ENCODE measurements at places on chromosomes 11 and 22.
A peak's percentile ranks its signal among the peaks of the same experiment; 100 is the strongest.

DNA sequence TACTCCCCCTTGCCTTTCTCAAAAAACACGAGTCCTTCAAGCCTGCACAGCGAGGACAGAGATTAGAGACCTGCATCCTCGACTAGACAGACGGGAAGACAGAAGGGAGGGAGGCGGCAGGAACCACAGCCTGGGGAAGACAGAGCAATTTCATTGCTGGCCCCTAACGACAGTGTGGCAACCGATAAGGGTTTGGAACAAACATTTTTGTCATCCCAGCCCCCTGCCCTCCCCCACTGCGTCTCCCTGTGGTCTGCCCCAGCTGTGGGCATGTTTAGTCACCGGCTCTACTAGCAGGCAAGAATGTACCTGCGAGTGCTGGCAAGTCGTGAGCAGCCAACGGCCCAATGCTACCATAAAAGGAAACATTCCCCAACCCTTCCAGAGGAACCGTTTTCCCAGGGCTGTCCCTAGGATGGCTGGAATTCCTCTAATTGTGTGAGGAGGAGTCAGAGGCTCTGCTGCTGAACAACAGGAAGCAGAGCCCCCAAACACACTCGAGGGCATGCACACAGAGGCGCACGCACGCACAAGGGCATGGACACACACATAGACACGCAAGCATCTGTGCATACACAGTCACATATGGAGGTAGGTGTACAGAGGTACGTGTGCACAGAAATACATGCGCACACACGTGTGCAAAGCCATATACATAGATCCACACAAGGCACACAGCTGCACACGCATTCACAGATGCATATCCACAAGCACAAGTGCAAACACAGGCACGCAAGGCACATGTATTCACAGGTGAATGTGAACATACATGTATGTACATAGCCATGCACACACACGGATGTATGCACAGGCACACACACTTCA is 58.3 kb downstream of the MYH9 start:
- DNase-seq: no peak

- DNase-seq: no peak
Measured at GRCh38 chr11:121574801-121575200, 122.0 kb upstream of the SORL1-AS1 start.

DNA sequence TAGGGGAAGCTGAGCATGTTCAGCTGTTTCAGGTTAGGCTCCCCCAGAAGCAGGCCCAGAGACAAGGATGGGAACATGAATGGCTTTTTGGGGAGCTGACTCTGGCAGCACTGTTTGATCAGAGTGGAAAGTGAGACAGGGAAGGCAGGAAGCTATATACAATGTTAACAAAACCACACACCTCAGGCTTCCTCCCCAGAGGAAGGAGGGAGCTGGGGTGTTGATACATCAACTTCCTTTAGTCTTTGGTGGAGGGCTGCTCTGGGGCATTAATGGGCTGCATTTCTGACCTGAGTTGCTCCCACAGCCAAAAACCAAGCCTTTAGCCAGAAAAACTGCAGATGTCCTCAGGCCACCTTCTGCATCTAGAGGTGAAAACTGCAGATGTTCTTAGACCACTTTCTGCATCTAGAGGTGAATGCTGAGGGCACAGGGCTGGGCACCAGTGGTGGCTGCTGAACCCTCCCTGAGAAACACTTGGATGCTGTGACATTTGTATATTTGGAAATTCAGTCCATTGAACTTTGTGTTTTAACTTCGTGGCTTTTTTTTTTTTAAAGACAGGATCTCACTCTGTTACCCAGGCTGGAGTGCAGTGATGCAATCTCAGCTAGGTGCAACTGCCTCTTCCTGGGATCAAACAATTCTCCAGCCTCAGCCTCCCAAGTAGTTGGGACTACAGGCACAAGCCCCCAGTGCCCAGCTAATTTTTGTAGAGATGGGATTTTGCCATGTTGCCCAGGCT is 49.9 kb downstream of the KIAA1671 start:
- no peak for DNase-seq

GRCh38 chr11:118909619-118910308 is 16.0 kb downstream of the BCL9L start:
- DNase-seq: no peak

DNA sequence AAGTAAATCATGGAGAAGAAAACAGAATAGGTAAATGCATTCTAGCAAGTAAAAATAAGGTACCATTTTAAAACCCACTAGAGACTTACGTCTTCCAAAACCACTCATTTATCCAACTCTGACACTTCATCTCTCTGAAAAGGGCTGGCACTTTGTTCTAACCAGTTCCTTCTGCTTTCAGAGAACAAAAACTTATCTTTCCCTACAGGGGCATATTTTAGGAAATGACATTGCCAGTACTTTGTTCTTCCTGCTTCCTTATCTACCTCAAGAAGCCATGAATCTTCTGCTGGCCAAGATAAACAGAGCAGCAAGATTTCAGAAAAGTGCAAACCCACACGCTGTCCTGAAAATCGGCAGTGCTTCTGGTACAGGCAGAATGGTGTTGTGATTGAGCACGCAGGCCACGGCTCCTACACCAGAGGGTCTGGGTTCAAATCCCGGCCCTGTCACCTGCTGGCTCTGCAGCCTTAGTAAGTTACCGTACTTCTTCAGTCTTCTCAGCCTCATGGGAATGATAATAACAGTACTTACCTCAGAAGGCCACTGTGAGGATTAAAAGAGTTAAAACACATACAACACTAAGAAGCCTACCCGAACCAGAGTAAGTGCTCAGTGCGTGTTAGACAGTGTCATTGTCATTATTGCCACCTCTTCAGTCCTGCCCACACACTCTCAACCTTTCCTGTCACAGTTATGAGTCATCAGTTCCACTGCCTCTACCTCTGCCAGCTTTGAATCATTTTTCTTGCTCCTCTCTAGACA is 11.0 kb downstream of the MPZL3 start:
- no peak for DNase-seq

DNA sequence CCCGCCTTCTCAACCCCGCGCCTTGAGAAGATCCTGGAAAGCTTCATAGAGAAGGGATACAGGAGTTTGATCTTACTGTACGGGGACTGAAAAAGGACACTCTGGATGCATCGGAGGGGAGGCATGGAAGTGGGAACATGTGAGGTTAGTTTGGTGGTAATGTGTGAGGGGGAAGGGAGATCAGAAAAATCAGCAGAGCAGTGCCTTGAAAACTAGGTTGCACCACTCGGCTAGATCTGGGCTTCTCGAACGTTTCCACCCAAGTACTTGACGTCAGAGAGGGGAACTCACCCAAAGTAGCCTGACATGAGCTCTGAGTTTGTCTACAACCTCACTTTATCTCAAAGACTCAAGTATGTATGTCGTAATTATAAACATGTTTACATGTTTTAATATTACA is 14.5 kb downstream of the USP35 start:
- DNase-seq: no peak

GRCh38 chr22:46737105-46737975 is 712 bp downstream of the CERK start:
- peak; percentile 29 for DNase-seq

GRCh38 chr11:1784761-1785650 is 21.3 kb upstream of the CTSD start:
- no peak for DNase-seq
